ENCODE measurements at places on chromosomes 16 and 17.

GRCh38 chr17:73952082-73952479, 251.4 kb upstream of the RPL38 start:
- no peak for DNase-seq

DNA sequence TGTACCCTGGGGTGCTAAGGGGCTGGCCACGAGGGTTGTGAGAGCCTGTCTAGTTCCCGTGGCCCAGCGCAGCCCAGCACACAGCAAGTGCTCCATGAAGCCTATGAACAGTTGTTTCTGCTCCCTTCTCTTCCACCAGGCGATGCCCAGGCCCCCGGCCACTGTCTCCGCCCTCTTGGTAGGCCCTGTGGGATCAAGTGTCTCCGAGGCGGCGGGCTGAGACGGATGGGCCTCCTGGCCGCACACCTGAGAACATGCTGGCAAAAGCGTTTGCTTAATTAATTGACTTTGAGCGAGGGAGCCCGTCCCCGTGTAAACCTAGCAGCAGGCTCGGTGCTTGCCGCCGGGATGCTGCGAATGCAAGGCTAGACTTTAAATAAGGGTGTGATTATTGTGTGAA, 129.7 kb upstream of the GSE1 start:
- DNase-seq, result no peak

DNA sequence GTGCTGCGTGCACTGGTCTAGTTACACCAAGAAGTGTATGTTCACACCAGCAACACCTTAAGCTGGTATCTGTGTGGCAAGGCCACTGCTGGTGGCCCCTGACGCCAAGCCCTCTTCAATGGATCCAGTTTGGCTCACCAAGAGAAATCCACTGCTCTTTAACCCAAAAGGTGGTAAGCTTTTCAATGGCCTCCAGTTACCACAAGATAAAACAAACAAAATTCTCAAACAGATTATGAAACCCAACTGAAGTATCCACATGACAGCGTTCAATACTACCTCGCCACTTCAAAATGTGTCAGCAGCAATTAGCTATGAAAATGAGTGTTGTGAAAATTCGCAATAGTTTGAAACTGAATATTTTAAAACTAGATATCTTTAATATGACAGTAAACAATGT, 96.5 kb upstream of the AKTIP start:
- no peak for DNase-seq

DNA sequence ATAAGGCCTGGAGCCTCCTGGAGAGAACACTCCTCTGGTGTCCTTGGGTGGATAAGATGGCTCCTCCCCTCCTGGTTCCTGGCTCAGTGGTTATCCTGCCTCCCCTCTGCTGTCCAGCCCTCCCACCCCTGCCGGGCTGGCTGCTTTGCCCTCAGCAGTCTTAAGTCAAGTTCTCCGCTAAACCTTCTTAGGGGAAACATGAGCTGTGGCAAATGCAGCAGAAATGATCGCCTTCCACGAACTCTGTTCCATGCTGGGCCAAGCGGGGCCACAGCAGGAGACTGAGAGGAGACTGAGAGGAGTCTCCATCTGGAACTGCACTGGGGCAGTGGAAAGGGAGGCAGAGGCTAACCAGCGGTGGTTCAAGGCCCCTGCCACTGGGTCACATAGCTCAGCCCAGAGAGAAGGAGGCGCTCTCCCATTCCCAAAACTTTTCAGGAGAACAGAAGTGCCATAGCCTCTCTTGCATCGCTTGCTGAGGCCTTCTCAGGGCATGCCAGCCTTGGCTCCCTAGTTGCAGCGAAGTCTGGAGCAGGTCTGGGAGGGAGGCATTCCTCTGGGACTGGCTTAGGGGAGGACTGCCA, 26.9 kb downstream of the TNS4 start:
- no peak for DNase-seq

- DNase-seq, result peak; percentile 67
These were observed 41.8 kb upstream of the AMZ2 start for GRCh38 chr17:68205808-68206720.

GRCh38 chr17:56096026-56096810, 57.1 kb upstream of the ANKFN1 start:
- no peak for DNase-seq

DNA sequence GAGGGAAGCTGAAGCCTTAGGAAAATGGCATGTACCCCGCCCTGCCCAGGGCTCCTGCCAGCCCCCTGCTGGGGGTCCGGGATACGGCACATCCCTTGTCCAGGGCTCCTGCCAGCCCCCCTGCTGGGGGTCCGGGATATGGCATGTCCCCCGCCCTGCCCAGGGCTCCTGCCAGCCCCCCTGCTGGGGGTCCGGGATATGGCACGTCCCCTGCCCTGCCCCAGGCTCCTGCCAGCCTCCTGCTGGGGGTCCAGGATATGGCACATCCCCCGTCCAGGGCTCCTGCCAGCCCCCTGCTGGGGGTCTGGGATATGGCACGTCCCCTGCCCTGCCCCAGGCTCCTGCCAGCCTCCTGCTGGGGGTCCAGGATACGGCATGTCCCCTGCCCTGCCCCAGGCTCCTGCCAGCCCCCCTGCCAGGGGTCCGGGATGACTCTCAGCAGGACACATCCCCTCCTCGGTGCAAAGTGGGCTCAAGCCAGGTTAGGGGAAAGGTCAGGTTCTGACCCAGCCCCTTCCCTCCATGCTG, 43.2 kb downstream of the RPH3AL start:
- DNase-seq, result no peak

DNA sequence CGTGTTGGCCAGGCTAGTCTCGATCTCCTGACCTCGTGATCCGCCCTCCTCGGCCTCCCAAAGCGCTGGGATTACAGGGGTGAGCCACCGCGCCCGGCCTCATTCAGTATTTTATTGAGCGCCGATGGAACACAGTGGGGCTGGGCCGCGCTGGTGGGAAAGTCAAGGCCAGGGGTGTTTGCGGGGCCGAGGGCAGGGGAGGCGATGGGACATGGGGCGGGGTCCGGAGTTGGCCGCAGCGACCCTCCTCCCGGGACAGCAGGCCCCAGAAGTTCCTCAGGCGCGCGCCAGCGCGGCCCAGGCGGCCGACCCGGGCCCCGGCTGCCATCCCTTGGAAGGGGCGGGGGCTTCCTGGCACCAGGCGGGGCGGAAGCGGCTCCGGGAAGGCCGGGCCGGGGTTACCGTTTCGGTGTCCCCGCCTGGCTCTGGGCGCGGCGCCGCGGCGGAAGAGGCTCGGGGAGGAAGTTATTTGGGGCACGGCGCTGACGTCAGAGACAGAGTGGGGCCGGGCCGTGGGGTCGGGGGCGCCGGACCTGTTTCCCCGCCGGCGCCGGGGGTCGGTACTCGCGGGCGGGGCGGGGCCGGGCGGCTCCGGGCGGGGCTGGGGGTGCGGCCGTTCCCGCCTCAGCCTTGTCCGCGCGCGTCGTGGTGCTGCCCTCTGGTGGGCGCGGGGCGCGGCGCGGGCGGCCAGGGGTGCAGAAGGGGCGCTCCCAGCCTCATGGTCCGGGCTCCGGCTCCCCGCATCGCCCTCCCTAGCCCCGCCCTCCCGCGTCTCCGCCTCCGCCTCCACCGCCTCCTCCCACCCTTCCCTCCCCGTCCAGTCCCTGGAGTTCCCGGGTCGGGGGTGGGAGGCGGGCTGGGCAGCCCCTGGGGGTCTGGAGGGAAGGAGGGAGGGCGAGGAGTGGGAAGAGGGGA, 952 bp upstream of the PRSS27 start:
- peak; percentile 94 for DNase-seq

GRCh38 chr17:28501421-28502284, 4.5 kb upstream of the FOXN1 start:
- no peak for DNase-seq

DNA sequence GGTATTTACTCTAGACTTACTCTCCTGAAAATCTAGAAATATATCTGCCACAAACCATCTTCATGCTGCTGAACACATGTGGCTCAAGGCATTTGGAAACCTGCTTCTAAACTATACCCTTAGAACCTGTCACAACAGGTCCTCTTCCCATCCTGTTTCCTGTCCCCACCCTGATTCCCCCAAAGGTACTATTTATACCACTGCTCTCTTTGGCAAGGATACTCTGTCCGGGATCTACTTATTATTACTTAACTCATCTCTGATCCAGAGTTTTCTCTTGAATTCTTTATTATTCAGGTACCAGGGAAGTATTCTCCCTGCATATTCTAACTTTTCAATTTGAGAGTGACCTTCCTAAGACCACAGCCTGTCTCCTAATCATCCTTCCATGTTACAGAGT, 33.4 kb downstream of the TRAF4 start:
- no peak for DNase-seq

DNA sequence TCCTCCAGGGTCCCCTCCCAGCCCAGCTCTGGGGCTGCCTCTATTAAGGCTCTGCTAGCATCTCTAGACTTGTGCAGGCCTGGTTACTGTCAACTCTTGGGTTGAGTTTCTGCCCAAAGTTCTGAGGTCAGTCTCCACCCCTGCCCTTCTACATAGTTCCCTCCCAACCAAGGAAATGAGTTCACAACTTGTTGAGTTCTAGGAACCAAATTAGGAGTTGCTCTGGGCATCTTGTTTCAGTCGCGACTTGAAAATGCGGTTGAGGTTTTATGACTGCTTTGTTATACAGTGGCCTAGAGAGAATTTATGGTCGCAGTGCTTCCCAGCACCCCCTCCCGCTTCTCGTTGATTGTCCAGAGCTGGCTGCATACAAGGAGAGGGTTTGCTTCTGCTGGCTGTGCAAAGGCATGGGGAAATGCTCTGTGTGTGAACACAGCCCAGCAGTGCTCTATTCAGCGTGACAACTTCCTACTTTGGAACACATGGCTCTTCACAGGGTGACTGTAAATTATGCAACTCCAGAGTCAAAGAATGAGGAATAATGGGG, 20.2 kb downstream of the GNAO1 start:
- no peak for DNase-seq

GRCh38 chr16:75485230-75486013, 9.8 kb downstream of the CHST6 start:
- no peak for DNase-seq

DNA sequence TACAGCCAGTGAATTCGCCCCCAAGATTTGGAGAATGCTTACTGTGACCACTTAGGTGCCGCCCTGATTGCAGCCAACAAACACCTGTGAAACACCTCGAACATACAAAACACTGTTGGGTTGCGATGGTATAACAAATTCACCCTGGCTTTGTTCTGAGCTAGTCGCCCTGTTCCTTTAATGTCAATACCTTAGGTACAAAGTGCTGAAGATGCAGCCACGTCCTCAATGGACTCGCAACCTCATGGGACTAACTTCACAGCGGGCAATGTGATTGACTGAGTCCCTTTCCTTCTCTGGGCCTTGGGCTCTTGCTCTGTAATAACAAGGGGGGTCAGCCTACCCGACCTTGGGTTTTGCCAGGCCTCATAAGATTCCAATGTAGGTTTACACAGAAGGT, 28.9 kb upstream of the GOSR2 start:
- no peak for DNase-seq

- DNase-seq, result no peak
These were observed 454.9 kb downstream of the SOX9 start for GRCh38 chr17:72575542-72576233.

DNA sequence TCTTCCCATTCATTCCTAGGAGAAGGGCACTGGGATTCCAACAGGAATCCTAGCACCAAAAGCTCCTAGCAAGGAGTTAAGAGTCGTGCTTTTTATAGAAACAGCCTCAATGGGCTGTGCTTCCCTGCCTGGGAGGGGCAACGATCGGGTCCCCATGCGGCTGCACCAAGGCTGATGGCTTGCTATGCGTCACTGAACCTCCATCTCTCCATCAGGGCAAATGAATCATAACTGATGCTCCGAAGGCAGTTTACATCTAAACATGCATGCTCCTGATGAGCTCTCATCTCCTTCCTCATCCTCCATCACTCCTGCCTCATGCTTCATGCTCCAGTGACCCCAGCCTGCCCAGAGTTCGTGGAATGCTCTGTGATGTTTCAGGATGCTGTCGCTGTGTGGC, 270.5 kb downstream of the FOXL1 start:
- no peak for DNase-seq

DNA sequence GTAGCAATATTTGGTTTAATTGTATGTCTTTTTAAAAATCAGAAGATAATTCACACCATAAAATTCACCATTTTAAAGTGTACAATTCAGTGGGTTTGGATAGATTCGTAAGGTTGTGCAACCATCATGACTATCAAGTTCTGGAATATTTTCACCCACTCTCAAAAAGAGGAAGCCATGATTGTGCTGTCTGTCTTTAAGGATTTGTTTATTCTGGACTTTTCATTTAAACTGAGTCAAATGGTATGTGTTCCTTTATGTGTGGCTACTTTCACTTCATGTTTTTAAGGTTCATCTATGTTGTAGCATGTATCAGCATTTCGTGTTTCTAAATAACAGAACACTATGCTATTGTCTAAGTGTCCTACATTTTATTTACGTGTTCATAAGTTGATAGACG, 68.1 kb upstream of the CPHXL start:
- no peak for DNase-seq

- no peak for DNase-seq
These were observed 23.9 kb downstream of the NFAT5 start for GRCh38 chr16:69589434-69590269.

DNA sequence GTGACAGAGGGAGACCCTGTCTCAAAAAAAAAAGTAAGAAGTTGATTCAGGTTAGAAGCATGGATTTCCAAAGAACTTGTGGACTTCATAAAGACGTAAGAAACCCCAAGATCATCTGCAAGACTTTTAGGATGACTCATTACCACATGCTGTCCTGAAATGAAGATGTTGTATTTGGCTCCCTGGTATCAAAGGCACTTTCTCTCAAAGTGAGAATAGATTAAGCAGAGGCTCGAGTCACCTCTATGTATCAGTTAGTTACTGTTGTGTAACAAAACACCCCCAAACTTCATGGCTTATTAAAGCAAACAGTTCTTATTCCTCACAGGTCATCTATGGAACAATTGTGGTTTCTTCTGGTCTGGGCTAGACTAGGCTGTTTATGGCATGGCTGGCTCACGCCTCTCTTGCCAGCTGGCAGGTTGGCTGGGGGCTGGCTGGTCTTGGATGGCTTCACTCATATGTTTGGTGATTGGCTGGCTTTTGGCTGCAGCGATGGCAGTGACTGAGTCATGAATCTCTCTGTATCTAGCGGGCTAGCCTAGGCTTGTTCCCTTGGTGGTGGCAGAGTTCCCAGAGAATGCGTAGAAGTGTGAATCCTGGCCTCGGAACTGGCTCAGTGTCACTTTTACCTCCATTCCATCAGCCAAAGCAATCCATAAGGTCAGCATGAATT, 60.4 kb upstream of the MSI2 start:
- DNase-seq, result no peak

- peak; percentile 92 for DNase-seq
These were observed 4.4 kb upstream of the MAP2K3 start for GRCh38 chr17:21280081-21280518.

DNA sequence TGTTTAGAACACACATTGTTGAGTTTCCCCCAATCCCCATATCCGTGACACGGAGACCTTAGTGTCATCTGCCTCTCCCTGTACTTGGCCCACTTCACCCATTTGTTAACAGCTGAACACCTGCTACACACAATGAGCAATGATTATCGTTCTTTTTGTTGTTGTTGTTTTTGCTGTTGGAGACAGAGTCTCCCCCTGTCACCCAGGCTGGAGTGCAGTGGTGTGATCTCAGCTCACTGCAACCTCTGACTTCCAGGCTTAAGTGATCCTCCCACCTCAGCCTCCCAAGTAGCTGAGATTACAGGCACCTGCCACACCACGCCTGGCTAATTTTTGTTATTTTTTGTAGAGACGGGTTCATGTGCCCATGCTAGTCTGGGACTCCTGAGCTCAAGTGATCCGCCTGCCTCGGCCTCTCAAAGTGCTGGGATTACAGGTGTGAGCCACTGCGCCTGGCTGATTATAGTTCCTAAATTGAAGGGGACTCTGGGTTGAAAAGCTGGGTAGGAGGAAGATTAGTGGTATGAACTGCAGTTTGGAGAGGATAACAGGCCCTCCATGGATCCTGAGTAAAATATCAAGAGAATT, 21.6 kb downstream of the NDE1 start:
- DNase-seq, result no peak
